ENCODE measurements at places on chromosomes 11 and 22. TPM values are rescaled to one million over a fixed set of nuclear protein-coding genes. Genes with fewer than 3 reads are reported as not detected.
A peak's percentile ranks its signal among the peaks of the same experiment; 100 is the strongest.

OR10A2 gene
- total RNA-seq = not detected

GRCh38 chr11:92314499-92314898 is 89.9 kb downstream of the FAT3 start:
- no peaks in the 10 kb centered on the region for H3K36me3 ChIP-seq
- H3K4me1 ChIP-seq = no peaks in the 10 kb centered on the region
- peak; percentile 72 for DNase-seq
- H3K27ac ChIP-seq = no peak overlapping the region

DNA sequence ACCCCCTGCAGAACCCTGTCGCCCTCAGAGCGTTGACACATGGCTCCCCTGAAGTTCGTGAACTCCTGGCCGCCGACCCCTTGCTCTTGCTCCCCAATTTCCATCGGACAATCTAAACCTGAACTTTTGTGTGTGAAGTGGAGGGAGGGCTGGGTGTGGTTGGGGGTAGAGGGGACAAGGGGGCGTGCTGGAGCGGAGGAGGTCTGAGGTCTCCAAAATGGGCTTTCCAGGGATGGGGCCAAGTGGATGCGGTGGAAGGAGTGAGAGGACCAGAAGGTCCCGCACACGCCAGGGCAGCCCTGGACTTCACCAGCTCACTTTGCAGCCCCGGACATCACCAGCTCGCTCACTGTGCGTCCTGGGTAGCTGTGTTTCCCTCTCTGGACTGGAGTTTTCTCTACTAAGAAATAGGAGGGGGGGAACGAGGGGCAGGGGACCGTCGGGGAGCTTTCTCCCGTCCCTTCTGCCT is 18.6 kb downstream of the CREB3L1 start:
- peak overlapping the region; percentile 63 for H3K27ac ChIP-seq
- H3K4me3 ChIP-seq = peak overlapping the region; percentile 62
- peaks cover 48% of the 10 kb centered on the region for H3K4me1 ChIP-seq
- no peaks in the 10 kb centered on the region for H3K36me3 ChIP-seq
- DNase-seq = no peak

MS4A4E gene
- total RNA-seq = 3.8 TPM

- H3K36me3 ChIP-seq = no peaks in the 10 kb centered on the region
- DNase-seq = peak; percentile 19
- no peak overlapping the region for H3K27ac ChIP-seq
- no peaks in the 10 kb centered on the region for H3K27me3 ChIP-seq
- H3K4me1 ChIP-seq = no peaks in the 10 kb centered on the region
- no peak overlapping the region for H3K4me3 ChIP-seq
Measured at GRCh38 chr11:35579557-35580396, 38.5 kb upstream of the FJX1 start.

DNA sequence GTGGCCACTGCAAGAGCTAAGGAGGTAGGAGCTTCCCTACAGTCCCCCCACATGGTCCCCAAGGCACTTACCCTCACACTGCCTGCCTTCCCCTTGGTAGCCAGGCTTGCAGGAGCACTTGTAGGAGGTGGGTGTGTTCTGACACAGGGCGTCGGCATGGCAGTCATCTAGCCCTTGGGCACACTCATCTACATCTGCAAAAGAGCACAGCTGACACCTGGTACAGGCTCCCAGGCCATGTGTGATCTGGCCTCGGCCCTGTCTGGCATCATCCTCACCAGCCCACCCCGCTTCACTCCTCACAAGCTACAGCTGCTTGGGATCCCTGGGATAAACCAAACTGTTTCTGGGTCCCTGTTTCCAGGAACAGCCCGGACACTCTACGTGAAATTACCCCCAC is 1.8 kb downstream of the SCUBE2 start:
- H3K27ac ChIP-seq = no peak overlapping the region
- peak; percentile 70 for DNase-seq
- H3K27me3 ChIP-seq = no peaks in the 10 kb centered on the region
- no peak overlapping the region for H3K4me3 ChIP-seq
- no peaks in the 10 kb centered on the region for H3K36me3 ChIP-seq
- H3K4me1 ChIP-seq = peaks cover 15% of the 10 kb centered on the region

DNA sequence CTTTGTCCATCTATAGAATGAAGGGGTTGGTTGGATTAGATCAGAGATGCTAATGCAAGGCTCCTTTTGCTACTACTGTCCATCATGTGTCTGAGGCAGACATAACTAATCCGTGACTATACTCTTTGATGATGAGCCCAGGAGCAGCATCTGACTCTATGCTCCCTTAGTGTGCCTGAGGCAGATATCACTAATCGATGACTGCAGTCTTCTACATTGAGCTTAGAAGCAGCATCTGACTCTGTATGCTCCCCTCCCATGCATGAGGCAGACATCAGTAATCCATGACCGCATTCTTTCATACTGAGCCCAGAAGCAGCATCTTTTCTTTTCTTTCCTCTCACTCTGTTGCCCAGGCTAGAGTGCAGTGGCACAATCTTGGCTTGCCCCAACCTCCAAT is 4.2 kb downstream of the TCN2 start:
- no peak for DNase-seq
- H3K27me3 ChIP-seq = no peaks in the 10 kb centered on the region
- H3K4me3 ChIP-seq = no peak overlapping the region
- peaks cover 56% of the 10 kb centered on the region for H3K36me3 ChIP-seq

DNA sequence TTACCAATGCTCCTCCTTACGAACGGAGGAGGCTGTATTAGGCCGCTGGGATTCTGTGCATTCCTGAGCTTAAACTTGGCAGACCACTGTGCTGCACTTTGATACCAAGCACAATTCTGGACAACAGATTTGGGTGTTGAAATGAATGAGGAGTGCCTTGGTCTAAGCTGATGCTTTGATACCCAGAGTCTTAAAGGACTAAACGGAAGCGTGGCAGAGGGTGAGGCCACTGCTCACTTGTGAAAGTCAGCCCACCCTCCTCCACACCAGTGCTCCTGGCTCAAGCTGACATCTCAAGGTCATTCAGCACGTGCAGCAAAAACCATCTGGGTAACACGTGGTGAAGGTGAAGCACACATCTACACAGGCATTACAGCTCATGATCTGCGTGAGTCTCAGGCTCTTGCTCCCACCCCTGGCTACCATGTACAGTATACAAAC is 85.9 kb downstream of the MICAL3 start:
- H3K4me3 ChIP-seq = no peak overlapping the region
- peak overlapping the region; percentile 53 for H3K27ac ChIP-seq
- no peaks in the 10 kb centered on the region for H3K27me3 ChIP-seq
- peaks cover 53% of the 10 kb centered on the region for H3K4me1 ChIP-seq

DNA sequence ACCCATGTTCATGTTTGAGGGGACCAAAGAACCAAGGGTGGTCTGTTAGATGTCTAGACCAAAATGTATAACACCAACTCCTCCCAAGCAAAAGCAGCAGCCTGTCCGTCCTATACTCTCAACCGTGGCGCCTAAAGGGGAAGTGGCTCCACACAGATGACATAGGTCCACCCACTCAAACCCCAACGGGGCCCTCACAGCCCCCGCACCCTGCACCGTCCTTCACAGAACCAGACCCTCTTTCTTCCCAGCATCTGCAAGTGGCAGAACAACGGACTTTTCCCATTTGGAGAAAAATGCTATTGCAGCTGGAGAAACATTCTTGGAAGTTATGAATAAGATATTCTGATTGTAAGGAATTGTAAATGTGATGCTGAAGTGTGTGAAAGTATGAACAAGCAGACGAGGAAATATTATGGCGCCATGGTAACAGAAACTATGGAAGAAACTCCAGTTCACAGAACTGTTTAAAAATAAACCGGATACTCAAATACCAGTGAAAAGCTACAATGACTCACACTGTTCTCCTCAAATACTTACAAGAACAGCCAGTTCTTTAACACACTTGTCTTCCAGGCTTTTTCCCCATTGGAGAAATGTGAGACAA is 76.5 kb upstream of the ARFGAP3 start:
- peak overlapping the region; percentile 94 for H3K27ac ChIP-seq
- H3K4me1 ChIP-seq = peaks cover 100% of the 10 kb centered on the region
- no peaks in the 10 kb centered on the region for H3K36me3 ChIP-seq
- H3K27me3 ChIP-seq = no peaks in the 10 kb centered on the region
- DNase-seq = no peak

PLEKHA7 gene
- total RNA-seq = 6.7 TPM

GRCh38 chr11:15006139-15006759 is 34.1 kb upstream of the CALCA start:
- no peak for DNase-seq
- no peak overlapping the region for H3K4me3 ChIP-seq
- H3K27ac ChIP-seq = no peak overlapping the region
- no peaks in the 10 kb centered on the region for H3K4me1 ChIP-seq

GRCh38 chr11:18010121-18010670 is 2.7 kb downstream of the SERGEF start:
- H3K4me3 ChIP-seq = no peak overlapping the region
- H3K27me3 ChIP-seq = no peaks in the 10 kb centered on the region
- peaks cover 16% of the 10 kb centered on the region for H3K36me3 ChIP-seq

DNA sequence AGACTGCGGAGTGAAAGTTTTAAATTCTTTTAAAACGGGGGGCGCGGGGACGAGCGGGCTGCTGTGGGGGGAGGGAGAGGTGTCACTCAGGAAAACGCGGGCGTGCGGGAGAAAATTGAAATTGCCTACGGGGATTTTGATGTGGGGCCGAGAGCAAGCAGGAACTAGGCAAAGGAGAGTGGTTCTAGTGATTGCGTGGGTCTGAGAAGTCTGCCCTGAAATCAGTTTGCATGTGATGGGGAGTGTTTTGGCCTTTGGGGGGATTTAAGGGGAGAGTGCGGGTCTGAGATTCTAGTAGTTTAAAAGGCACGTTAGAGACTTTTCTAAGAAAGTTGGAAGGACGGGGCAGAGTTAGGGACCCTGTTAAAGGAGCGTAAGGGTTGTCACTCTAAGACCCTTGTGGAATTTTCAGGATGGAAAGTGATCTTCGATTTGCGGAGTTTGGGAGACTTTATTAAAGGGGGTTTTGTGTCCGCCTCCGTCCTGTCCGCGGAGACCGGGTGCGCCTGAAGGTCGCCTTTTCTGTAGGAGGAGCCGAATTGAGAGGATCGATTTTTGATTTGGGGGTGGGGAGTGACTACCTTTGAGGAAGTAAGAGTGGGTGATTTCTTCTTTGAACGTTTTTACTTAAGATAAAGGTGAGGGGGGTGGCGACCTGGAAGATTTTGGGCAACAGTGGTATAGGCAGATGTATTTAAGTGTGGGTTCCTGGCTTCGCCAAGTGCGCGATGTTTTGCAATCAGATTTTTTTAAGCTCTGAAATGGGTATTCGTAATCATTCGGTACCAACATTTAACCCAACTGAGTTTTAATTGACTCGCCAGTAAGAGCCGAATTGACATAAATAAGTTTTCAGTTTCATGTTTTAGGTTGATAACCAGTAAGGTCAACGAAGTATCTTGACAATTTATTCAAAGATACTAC is 1.1 kb downstream of the EED start:
- peak overlapping the region; percentile 86 for H3K4me3 ChIP-seq
- peak overlapping the region; percentile 99 for H3K27ac ChIP-seq
- DNase-seq = peak; percentile 92
- no peaks in the 10 kb centered on the region for H3K36me3 ChIP-seq
- no peaks in the 10 kb centered on the region for H3K27me3 ChIP-seq
- peaks cover 18% of the 10 kb centered on the region for H3K4me1 ChIP-seq

KRTAP5-10 gene
- not detected for total RNA-seq
